ENCODE measurements at places on chromosomes 11 and 22.

- DNase-seq: no peak
Measured at GRCh38 chr11:108967571-108967970, 302.7 kb downstream of the DDX10 start.

DNA sequence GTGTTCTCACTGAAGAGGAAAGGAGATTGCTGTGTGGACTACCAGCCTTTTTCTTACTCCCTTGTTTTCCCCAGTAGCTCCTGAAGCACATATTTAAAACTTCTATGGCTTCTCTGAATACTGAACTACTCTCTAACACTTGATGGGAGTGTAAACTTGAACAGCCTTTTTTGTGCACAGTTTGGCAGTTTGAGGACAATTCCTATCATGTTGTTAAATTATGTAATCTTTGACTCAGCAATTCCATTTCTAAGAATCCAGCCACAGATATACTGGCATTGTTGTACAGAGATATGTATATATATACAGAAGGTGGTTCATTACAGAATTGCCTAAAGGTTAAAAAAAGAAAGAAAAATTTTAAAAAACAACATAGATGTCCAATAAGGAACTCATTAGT lies 47.1 kb upstream of the EED start:
- DNase-seq: no peak

- DNase-seq: peak; percentile 83
Measured at GRCh38 chr11:34405079-34405858, 33.5 kb upstream of the CAT start.

- DNase-seq: no peak
Measured at GRCh38 chr11:88508759-88509581, 171.4 kb upstream of the CTSC start.

GRCh38 chr11:109972181-109972715 lies 120.9 kb upstream of the ZC3H12C start:
- DNase-seq: peak; percentile 74

DNA sequence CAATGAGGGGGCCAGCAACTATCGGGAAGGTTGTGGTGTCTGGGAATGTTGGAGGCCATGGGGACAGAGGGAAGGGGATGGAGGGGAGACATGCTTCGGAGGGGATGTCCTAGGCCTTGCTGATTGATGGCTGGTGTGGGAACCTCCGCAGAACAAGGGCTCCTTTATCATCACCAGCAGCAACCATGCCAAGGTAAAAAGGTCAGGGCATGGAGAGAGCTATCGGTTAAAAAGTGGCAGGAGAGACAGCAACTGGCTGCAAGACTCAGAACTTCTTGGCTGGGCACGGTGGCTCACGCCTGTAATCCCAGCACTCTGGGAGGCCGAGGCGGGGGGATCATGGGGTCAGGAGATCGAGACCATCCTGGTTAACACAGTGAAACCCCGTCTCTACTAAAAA lies 3.0 kb downstream of the GSTT4 start:
- no peak for DNase-seq

- DNase-seq: no peak
Measured at GRCh38 chr11:58922479-58922878, 16.8 kb upstream of the GLYATL1 start.

GRCh38 chr11:34809191-34810106 lies 106.7 kb downstream of the APIP start:
- no peak for DNase-seq

DNA sequence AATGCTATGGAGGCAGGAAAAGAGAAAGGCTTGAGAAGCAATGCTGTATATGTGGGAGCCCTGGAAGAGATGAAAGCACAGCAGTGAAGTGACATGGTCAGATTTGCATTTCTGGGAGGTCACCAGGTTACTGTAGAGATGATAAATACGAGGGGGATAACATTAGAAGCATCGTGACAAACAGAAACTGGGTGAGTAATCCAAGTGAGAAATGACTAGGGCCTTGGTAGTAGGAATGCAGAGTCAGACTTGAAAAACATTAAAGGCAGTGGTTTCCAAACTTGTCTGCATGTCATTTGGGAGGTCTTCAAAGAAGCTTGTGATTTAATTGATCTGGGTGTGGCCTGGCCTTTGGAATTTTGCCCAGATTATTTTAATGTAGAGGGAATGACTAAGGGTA lies 43.9 kb downstream of the CCDC34 start:
- no peak for DNase-seq

- no peak for DNase-seq
Measured at GRCh38 chr11:34972892-34973291, 56.5 kb downstream of the PDHX start.

DNA sequence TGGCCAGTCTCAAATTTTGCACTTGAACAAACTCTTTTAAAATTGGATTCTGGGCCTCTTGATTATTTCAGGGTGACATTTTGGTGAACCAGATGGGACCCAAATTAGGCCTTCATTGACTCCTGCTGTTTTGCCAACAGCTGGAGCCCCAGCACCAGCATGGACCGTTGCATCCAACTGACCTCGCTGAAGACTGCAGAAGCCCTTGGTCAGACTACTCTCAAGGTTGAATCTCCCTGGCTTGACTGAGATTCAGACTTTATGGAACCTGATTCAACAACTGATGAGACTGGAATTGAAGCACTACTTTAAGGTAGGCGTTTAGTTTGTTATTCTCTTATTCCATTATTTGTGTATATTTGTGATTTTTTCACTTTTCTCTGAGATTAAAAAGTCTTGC lies 41.7 kb downstream of the NARS2 start:
- no peak for DNase-seq

DNA sequence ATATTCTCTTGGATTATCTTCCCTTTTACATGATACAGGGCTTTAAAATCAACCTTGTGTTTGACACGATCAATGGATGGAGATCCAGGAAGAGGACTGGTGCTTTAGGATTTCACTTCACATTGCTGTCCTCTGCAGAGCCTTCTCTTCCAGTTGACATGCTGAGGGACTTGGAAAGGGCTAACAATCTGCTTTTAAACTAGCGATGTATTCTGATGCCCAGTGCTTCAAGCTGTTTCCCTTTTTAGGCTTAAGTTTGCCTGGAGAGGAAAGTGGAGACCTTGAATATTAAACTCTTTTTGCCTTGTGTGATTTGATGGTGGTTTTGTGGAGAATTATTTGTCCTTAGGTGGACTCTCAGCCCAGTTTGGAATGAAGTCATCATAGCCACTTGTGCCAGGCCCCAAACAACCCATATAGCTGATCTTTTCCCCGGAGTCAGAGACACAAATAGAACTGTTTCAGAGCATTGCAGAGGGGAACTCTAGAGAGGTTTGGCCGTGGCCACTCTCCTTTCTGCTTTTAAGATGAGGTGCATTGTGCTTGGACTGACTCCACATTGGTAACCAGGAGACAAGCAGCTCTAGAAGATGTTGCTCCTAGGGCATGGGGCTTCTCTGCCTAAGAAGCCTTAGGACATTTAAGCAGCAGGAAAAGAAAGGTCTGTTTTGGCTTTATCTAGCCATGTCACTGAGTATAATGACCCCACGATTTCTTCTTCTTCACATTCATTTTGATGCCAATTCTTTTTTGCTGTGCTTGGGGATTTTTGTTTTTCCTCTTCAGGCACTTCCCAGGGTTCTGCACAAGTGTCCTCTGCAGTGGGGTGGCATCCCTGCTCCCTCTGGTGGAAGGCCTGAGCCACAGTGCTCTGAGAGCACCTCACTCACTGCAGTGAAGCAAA lies 152.8 kb downstream of the NCAM1 start:
- DNase-seq: peak; percentile 45

DNA sequence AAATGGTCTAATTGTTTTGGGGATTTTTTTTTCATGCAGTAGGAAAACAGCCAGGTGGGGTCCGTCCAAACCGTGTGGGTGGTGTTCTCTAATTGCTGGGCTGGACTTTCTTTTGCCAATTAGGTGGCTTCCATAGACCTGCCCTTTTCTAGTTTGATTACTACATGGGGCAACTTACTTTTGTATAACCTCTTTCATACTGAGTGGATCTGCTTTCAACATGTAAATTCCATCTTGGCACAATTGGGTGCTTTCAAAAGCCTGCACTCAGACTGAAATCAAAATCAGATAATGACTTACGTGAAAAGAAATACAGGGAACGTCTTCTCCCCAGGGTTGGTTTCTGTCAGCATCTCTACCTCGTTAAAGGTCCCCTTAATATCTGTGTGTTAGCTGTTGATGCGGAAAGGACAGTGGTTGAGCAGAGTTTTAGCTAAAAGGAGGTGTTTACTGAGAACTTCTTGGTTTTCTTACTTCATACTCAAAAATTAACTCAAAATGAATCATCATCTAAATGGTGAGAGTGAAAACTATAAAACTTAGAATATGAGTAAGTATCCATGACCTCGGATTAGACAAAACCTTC lies 72.1 kb downstream of the BARX2 start:
- no peak for DNase-seq

- DNase-seq: no peak
Measured at GRCh38 chr22:23892706-23893105, 1.5 kb upstream of the MIF start.

DNA sequence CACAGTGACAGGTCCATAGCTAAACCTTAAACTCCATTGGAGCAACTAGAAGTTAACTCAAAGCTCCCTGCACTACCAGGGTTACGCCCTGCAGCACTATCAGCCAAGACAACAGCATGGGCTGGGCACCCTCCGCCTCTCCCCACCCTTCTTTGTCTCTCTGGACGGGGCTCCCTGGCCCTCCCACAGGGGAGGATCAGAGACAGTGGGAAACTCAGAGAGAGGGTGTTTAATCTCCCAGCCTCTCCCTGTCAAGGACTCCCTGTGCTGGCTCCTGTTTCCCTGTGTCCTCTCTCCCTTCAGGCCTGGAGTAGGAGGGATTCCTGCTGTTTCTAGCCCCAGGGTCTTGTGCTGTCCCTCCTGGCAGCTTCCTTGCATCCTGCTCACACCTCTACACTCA lies 56.9 kb upstream of the CSNK2A3 start:
- no peak for DNase-seq

- DNase-seq: no peak
Measured at GRCh38 chr22:22681221-22681739, 36.9 kb downstream of the GGTLC2 start.

- DNase-seq: no peak
Measured at GRCh38 chr11:2122222-2122906, 16.8 kb downstream of the IGF2 start.

GRCh38 chr11:112828421-112828820 lies 132.8 kb upstream of the NCAM1 start:
- DNase-seq: no peak

DNA sequence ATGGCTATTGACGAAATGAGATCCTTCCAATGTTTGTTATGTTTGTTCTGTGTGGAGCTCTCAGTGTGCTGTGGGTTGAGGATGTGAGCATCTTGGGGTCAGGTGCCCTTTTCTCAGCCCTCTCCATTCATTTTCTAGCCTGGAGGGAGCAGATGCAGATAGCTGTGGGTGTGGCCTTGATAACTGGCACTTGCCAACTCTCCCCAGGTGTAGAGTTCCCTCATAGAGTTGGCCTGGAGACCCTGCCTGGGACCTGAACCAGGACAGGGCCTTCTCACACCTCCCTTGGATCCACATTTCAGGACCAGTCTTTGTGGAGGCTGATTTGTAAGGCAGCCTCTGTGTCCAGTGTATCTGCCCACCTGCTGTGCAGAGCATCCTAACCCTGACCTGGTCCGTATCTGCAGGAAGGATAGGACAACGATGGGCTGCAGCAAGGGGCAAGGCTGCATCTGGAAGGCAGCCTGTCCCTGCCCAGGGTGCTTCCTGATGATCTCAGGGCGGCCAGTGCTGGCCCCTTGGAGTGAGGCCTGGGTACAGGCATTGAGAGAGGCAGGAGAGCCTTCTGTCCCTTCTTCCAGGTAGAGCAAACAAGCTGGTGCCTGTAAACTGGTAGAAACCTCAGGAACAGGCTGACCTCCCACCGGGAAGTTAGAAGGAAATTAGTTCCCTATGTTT lies 245.9 kb downstream of the TBC1D22A start:
- no peak for DNase-seq

- no peak for DNase-seq
Measured at GRCh38 chr11:103609117-103610066, 427.0 kb upstream of the DDI1 start.

- no peak for DNase-seq
Measured at GRCh38 chr11:112290493-112290850, 29.8 kb upstream of the PLET1 start.

- DNase-seq: no peak
Measured at GRCh38 chr22:28141614-28142013, 222.6 kb upstream of the PITPNB start.

- no peak for DNase-seq
Measured at GRCh38 chr11:71212871-71213559, 39.4 kb downstream of the SHANK2 start.

DNA sequence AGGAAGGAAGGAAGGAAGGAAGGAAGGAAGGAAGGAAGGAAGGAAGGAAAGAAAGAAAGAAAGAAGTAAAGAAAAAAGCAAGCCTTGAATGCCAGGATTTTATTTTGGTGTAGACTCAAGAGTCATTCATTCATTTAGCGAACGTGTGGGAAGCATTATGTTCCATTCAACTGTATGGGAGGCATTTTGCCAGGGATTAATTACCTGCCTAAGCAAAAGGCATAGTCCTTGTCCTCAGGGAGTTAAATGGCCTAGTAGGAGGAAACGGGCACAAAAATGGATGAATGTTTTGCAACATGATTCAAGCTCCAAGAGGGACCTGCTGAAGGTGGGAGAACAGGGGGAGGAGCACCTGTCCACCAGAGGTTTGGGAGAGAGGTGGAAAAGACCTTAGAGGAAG lies 16.2 kb upstream of the ZNRF3 start:
- DNase-seq: no peak

DNA sequence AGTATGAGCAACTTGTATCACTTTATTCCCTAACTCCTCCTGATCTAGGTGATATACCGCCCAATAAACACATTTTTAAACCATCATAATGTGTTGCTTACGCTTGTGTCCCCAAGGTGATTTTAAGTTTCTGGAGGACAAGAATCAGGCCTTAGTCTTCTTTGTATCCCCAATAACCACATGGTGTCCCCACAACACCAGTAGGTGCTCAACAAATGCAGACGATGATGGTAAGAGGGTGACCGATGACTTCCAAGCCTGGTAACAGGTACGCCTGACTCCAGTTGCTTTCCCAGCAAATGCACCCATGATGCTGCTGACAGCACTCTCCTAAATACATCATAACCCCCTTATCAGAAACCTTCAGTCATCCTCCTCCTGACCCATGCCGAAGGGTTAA lies 64.2 kb downstream of the EFCAB6 start:
- DNase-seq: no peak

DNA sequence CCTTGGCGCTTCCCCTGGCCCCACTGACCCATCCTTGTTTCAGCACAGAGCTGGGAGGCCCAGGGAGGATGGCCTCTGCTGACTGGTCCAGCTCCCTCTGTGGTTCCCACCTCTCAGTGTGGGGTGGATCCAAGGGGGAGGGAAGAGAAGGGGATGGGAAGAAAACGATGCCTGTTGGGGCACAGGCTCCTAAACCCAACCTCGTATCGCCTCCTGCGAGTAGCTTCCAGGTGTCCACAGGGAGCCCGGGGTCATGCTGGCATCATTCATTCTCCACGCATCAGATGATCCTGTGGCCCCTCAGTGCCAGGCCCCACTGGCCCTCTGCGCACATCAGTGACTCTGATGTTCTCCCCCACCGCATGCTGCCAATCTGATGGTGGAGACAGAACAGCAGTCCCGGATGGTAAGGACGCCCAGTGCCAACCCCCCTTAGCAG lies 5.1 kb downstream of the MYEOV start:
- no peak for DNase-seq
